ENCODE measurements at places on chromosomes 1 and 21.

DNA sequence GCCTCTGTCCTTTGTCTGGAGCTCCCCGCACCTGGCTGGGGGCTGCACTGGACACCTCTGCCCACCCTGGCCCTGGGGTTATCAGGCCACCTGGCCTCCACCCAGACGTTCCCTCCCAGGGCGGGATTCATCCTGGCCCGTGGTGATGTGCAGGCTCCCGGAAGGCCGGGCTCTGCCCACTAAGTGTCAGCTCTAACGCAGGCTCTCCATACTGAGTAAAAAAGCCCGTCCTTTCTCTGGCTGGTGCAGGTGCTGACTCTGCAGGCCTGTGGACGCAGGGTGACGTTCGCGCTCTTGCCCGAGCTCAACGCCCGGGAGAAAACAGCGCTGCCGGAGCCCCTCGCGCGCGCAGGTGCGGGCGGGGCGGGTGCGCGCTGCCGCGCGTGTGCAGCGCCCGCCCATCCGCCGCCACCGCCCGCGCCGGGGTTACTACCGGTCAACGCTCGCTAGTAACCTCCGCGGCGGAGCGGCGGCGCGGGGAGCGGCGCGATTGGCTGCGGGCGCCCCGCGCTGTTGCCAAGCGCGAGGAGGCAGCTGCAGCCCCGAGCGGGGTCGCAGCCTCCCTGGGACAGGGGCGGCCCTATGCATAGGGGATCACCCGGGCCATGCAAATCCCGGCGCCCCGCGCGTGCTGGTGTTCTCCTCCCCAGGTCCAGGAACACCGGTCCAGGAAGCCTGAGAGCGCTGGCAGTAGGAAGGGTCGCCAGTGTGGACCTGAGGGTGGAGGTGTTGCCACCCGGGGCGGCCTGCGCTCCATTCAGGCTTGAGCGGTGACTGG lies 15.7 kb downstream of the ABCG1 start:
- peak; percentile 92 for DNase-seq
- H3K4me1 ChIP-seq: peaks cover 47% of the 10 kb centered on the region
- H3K36me3 ChIP-seq: no peaks in the 10 kb centered on the region
- H3K27me3 ChIP-seq: peaks cover 6% of the 10 kb centered on the region
- peak overlapping the region; percentile 38 for H3K4me3 ChIP-seq

GRCh38 chr1:55235722-55236121 lies 20.6 kb upstream of the USP24 start:
- H3K36me3 ChIP-seq: no peaks in the 10 kb centered on the region
- no peak for DNase-seq
- peak overlapping the region; percentile 25 for H3K4me3 ChIP-seq
- no peaks in the 10 kb centered on the region for H3K27me3 ChIP-seq

DNA sequence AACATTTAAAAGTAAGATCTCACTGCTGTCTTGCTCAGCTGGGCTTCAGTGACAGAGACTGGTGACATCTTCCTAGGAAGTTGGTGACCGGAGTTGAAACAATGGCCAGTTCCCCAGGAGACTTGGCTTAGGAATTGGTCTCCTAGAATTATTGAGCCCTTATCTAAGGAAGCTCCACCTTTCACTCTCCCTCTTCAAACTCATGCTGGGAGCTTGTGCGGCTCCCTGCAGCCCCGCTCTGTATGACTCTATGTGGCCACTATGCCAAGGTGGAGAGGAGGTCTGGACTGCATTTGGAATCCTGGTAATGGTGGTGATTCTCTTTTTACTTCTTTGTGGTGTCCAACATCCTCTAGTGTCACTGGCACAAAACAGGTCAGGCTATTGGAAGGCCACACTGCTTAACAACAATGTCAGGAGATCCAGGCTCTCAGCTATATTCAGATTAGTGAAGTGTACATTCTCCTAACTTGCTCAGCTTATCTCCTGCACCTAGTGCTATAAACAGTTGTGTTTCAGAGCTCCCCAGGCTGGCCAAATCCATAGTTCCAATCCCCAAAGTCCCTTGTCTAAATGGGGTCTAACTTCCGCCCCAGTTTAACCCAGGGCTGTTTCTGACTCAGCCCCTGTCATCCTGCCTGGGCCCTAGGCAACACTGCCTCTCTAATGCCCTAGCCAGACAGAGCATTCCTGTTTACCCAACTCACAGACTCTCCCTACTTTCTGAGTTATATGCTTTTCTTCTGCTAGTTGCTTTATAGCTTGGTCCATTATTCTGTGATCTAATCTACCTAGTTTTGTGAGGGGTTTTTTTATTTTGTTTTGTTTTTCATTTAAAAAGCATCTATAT lies 18.3 kb downstream of the ATP2B4 start:
- H3K4me3 ChIP-seq: 0 out of 2 replicates have a peak overlapping the region, but pooled peaks have one; percentile 7
- H3K36me3 ChIP-seq: peaks cover 7% of the 10 kb centered on the region
- H3K27me3 ChIP-seq: no peaks in the 10 kb centered on the region

DNA sequence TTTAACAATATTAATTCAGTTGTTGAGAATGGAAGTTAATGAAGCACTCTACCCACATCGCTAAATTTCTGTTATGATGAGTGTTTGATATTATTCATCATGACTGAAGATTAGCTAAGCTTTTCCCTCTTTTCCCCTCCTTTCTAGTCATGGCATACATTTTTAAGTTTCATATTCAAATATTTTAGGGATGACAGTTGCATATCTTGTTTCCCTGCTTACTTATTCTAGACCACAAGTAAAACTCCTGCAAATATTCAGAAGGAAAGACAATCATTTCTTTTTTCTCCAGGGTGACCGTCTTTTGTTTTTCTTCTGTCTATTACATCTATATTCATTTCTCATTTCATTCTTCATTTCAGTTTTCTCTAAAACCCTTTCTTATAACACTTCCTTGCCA lies 906.0 kb downstream of the ADGRL2 start:
- no peak overlapping the region for H3K27ac ChIP-seq
- DNase-seq: no peak
- H3K27me3 ChIP-seq: no peaks in the 10 kb centered on the region

Measured in SK-N-SH (cell line).